ENCODE measurements at places on chromosomes 2 and 18. TPM values are rescaled to one million over a fixed set of nuclear protein-coding genes. Genes with fewer than 3 reads are reported as not detected.

GRCh38 chr2:117980783-117981676 lies 32.8 kb downstream of the CCDC93 start:
- no peaks in the 10 kb centered on the region for H3K27me3 ChIP-seq
- no peak for DNase-seq
- peak overlapping the region; percentile 67 for H3K27ac ChIP-seq
- H3K4me3 ChIP-seq = no peak overlapping the region
- H3K36me3 ChIP-seq = no peaks in the 10 kb centered on the region

Gene EFEMP1
- polyA plus RNA-seq = 9.1 TPM

- DNase-seq = no peak
- no peaks in the 10 kb centered on the region for H3K4me1 ChIP-seq
- H3K4me3 ChIP-seq = no peak overlapping the region
- no peaks in the 10 kb centered on the region for H3K36me3 ChIP-seq
- no peak overlapping the region for H3K27ac ChIP-seq
Observed at GRCh38 chr2:230591850-230592249, 120.8 kb upstream of the CAB39 start.

- H3K4me3 ChIP-seq = no peak overlapping the region
- H3K36me3 ChIP-seq = no peaks in the 10 kb centered on the region
- DNase-seq = peak; percentile 78
- H3K27me3 ChIP-seq = peaks cover 11% of the 10 kb centered on the region
- no peak overlapping the region for H3K27ac ChIP-seq
Observed at GRCh38 chr18:21997207-21998143, 171.9 kb upstream of the GATA6 start.

- no peaks in the 10 kb centered on the region for H3K27me3 ChIP-seq
- no peak for DNase-seq
- no peak overlapping the region for H3K4me3 ChIP-seq
- H3K36me3 ChIP-seq = no peaks in the 10 kb centered on the region
- H3K27ac ChIP-seq = no peak overlapping the region
Observed at GRCh38 chr2:222761888-222762287, 90.4 kb downstream of the MOGAT1 start.

Gene FSIP2
- 3.0 TPM for polyA plus RNA-seq
